ENCODE measurements at places on chromosomes 13 and 19.

DNA sequence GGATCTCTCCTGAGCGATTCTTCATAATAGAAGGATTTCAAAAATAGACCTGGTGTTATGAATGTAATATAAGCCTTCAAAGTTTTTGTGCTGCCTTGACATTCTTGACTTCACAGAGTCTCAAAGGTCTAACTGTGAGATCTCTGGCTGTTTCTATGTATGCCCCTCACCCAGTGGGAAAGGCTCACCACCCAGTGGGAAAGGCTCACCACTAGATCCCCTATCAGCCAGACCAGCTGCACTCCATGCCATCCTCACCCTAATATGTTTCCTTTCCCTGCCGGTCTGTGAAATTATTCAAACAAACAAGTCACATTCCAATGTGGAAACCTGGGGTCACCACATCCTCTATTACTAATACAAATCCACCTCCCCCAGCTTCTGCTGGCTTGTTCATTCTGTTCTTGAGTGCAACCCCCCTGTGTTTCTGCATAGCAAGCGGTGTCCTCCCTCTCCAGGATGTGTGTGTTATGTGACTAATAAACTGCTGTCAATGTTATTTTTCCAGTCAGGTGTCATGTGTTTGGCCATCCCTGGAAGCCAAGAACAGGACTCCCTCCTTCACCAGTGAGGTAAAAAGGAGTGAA is 13.8 kb upstream of the SLITRK1 start:
- no peak for DNase-seq

DNA sequence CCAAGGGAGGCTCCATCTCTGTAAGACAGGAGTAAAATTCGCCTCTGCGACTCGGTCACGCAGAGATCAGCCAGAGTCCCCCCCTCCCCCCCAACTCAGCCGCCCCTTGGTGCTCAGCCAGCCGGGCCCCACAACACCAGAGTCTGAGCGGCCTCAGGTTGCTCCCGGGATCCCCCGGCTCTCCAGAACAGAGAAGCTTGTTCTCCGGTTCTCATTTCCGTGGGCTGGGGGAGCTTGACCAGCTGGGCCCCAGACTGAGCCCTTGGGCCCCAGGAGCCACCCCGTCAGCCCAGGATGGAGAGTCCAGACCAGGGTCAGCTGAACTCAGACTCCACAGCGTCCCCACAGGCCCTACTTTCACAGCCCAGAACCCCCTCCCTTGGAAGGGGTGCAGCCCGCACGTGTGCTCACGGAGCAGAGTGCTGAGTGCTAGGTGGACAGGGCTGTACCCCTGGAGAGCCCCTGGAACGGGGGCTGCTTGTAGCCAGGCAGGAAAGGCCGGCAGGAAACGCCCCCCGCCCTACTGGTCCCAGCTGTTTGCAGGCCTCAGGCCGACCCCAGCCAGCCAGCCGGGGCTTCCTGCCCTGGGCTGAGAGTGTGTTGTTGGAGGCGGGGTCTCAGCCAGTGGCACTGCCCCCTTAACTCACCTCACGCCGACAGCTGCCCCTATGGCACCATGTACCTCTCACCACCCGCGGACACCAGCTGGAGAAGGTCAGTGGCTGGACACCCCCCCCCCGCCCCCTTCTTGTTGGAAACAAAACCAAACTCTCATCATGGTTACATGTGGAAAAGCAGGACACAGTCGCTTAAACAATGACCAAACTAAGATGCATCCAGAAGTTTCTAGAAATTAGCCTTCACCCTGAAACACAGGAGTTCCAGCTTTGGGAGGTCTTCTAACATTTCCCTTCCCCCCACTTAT is 44.4 kb downstream of the COMP start:
- no peak for DNase-seq

DNA sequence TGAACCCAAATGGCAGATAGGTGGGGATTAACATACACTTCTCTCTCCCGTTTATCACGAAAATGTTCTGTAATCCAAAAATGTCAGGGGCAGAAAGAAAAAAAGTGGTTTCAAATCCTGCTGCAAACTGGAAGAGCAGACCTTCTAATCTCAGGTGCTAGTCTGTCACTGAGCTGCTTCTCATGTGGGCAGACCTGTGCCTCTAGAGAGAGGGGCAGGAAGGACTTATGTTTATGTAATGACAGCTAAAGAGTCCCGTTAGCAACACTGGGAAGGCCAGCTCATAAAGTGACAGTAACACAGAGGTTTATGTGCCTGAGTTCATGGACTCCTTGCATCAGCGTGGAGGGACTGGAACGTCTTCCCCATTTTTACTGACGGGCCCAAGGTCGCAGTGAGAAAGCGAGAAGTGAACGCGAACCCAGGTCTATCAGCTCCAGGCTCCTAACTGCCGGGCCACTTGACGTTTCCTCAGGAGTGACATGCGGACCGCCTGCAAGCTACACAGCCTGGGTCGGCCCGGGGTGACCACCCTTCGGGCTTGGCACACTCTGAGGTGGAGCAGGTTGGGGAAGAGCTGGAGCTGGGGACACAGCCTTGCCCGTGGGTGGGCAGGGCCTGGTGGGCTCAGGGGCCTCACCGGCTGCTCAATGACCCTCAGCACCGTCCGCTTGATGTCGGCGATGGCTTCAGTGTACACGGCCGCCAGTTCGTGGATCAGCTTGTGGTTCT is 9.6 kb upstream of the RSPH6A start:
- no peak for DNase-seq

GRCh38 chr13:45713721-45714120 is 11.6 kb downstream of the CBY2 start:
- no peak for DNase-seq

GRCh38 chr19:32750441-32751055 is 31.0 kb downstream of the TDRD12 start:
- no peak for DNase-seq

- no peak for DNase-seq
Measured at GRCh38 chr13:42992764-42993122, 702 bp upstream of the EPSTI1 start.

DNA sequence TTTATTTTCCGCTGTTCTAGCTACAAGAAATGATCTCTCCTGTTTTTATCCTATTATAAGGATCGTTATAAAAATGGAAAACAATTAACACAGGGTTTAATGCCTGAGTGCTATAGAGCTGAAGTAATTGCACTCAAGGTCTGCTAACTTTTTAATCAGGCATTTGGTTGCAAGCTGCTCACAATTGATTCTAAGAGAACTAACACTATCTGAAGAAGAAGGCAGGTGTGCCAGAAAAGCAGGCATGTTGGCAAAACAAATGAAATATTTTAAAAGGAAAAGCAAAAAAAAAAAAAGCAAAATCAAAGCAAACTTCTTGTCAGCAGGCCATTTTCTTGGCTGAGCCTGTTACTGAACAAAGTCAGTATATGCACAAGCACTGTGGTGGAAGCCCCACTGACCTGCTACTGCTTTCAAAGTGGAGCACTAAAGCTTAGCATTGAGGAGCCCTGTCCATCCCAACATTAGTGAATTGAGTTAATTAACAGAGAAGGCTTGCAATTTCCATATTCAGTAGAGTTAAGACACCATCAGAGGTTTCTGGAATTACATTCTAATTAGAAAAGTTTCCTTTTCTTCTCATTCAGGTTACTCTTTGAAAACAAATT is 574.2 kb downstream of the PCDH9 start:
- DNase-seq: no peak
